ENCODE measurements at places on chromosomes 3 and 15.

DNA sequence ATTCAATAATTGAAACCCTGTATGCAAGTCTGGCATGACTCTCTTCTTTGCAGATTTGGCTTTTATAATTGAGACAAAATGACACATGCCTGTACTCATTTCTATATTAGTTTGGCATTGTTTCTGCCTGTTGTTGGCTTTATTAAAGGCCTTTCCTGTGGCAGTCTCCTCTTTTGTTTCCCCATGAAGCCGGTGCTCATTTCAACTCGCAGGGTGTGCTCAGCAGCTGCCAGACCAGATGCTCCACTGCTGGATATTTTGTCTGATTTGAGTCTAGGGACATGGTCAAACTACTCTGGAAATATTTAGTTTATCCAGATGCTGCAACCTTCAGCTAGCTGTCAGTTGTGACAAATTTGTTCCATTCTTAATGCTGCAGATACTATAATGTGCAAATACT is 445.3 kb downstream of the NAALADL2 start:
- no peak for DNase-seq

DNA sequence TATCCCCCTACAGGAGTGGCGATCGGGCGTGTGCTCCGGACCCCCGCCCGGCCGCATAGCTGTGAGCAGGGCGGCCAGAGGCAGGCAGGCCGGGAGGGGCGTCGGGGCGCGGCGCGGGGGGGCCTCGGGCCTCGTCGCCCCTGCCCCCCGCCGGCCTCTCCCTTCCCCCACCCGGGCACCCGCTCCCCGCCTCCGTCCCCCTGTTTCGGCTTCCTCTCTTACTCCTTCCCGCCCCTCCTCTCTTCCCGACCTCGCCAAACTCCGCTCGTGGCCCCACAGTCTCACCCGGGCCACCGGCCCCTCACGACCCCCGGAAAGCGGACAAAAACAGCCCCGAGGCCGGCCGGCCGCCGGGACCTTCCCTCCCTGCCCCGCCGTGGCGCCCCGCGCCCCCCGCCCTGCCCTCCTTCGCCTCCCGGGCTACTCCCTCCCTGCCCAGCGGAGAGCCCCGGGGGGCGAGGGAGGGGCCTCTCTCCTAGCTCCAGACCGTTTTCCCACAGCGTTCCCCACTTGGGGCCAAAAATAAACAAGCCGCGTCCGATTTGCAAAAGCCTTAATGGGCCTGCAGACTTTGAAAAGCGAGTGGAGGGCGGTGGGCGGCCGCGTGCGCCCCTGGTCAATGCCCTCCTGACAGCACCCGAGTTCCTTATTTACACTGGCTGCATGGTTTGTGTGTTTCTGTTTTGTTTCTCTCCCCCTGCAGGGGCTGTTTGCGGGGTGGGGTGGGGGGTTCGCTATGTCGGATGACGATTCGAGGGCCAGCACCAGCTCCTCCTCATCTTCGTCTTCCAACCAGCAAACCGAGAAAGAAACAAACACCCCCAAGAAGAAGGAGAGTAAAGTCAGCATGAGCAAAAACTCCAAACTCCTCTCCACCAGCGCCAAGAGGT is 1.0 kb downstream of the UBE2E1 start:
- DNase-seq, result peak; percentile 52

DNA sequence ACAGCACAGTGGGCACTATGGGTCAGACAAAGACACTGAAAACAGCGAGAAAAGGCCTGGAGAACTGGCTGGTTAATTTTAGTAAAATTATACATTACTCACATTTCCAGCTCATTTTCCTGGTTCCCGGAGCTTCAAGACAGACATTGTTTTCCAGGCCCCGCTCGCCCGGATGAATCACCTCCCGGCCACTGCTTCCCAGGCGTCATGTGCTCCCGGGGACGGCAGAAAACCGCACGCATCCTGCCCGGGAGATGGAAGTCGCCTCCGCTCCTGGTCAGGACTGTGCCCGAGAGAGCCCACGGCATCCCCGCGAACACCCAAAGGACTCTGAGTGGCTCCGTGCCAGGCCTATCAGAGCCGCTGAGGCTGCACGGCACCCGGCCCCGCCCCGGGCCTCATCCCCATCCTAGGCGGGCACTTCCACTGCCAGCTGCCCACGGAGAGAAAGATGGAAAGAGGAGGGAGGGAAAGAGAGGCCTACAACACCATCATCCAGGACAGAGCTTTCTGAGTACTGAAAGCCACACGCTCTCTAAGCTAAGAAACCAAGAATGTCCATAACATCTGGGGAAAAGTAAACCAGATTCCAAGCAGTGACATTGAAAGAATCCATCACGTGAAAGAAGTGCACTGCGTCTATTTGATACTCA is 75.1 kb downstream of the VGLL4 start:
- no peak for DNase-seq

GRCh38 chr3:111831840-111832239 is 27.2 kb upstream of the PHLDB2 start:
- DNase-seq, result no peak

GRCh38 chr3:115042351-115042750 is 104.7 kb downstream of the ZBTB20 start:
- no peak for DNase-seq

GRCh38 chr3:37673401-37673800 is 188.3 kb upstream of the CTDSPL start:
- no peak for DNase-seq

DNA sequence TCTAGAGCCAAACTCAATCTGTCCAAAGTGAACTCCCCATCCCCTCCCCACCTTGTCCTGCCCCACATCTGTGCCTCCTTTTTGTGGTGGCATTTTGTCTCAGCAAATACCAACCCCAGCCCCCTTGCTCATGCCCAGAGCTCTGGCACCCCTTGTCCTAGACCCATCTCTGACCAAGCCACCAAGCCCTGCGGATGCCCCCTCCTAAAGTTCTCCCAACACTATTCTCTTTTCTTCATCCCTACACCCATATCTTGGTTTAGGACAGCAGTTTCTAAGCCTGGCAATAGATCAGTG is 17.7 kb downstream of the ACAA1 start:
- DNase-seq, result no peak

DNA sequence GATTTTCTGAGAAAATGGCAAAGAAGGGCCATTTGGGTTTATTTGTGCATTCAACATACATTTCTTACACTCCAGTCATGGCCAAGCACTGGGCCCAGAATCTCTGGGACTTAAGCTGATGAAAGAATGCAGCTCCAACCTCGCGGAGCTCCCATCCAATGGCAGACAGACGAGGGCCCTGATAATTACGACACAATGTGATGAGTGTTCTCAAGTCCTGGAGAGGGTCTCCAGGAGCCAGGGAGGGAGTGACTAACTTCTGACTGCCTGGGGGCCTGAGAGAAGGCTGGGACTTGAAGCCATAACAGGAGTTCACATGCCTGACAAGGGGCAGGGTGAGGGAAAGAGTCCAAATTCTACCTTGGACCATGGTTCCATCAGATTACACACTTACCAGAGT is 42.6 kb upstream of the BNC1 start:
- DNase-seq, result no peak

- no peak for DNase-seq
Observed at GRCh38 chr3:175386630-175387029, 527.5 kb downstream of the NAALADL2 start.

DNA sequence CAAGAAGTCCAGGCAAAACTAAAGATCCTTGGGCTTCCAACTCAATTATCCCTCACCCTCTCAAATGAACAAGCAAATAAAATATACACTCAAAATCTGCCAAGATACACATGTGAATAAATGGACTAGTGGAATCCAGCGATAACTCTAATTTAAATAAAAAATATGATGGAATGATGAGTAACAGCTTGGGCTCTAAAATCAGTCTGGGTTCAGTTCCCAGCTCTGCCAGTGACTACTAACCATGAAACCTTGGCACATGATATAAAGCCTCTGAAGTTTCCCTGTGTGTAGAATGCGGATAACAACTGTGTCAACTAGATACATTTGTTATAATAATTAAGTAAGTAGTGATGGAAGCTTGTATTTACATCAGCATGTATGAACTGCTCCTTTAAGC is 81.3 kb downstream of the CADPS start:
- no peak for DNase-seq

DNA sequence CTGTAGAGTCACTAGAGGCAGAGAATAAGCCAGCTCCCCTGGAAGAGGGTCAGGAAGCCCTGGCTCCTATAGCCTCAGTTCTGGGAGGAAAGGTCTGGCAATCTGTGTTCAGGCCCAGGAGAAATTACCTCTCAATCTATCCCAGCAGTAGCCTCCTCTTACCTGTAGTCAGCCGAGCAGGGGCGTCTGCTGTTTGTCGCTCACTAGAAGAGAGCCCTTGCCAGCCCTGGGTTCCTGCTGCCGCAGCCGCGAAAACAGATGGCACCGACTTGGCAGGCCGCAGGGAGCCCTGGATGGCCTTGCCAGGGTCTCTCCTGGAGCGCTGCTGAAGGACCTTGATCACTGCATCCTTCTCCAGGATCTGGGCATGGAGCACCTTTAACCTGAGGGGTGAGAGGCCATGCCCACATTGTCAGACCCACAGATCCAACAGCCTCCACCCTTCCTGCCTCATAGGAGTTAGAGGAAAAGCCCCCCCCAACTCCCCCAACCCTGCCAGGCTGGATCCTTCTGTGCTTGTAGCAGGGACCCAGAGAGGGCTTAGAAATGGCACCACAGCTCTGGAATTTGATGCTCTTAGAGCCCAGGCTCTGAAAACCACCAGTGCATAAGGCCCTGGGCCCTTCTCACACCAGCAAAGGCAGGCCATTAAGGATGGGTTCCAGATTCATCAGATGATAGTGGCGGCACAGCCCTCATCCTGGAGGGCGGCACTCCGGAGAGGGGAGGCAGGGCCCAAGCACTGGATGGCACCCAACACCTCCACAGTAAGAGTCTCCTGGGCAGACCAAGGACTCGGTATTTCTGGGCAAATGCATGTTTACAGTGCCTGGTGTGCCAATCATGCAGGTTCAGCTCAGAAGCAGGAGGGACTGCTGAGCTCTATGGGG is 14.9 kb downstream of the AMOTL2 start:
- no peak for DNase-seq

DNA sequence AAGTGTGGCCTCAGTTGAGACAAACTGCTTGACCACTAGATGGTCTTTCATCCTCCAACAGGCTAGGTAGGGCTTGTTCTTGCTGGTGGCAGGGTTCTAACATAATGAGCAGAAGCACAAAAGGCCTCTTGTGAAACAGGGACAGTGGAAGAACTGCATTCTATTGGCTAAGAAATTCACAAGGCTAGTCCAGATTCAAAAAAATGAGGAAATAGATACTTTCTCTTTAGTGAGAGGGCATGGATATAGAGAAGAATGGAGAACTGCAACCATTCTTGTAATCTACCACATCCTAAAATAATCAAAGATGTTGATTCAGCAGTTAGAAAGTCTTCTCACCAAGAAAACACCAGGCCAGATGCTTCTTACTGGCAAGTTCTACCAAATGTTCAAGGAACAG is 143.7 kb upstream of the LRIG1 start:
- DNase-seq, result no peak

DNA sequence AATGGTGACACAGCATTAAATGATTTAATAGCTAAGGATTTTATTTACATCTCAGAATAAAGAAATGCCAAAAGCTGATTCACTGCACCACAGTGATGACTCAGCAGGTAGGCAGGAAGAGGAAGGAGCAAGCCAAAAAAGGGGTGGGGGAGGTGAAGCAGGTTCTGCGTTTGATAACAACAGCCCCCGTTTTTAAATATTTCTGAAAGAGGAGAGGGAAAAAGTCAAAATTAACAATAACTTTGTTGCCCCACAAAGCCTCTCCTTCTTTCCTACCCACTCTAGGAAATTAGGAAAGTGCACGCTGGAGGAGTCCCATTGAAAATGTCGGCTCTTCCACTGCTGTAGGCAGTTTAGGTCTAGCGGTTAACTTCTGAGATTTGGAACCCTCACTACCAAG is 9.9 kb upstream of the CCDC54 start:
- DNase-seq, result no peak

GRCh38 chr3:122912772-122913538 is 114.6 kb downstream of the SEMA5B start:
- DNase-seq, result no peak

- DNase-seq, result no peak
Observed at GRCh38 chr3:197508461-197508860, 47.3 kb downstream of the BDH1 start.

- no peak for DNase-seq
Observed at GRCh38 chr3:150419076-150419868, 11.2 kb downstream of the TSC22D2 start.

DNA sequence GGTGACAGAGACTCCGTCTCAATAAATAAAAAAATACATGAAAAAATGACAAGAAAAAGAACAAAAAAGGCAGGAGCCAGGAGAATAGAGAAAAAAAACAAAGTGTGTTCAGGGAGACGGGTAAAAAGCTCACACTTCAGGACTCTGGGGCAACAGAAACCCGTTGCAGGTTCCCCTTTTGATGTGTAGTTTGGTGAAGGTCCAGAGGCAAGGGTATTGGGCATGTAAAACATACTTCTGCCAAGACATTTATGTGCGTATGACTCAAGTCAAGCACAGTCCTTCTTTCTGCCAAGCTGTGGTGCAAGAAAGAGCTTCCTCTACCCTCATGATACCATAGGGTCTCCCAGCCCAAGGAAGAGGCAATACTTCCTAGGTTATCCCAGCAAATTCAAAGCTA is 33.4 kb upstream of the STRIT1 start:
- DNase-seq, result no peak

DNA sequence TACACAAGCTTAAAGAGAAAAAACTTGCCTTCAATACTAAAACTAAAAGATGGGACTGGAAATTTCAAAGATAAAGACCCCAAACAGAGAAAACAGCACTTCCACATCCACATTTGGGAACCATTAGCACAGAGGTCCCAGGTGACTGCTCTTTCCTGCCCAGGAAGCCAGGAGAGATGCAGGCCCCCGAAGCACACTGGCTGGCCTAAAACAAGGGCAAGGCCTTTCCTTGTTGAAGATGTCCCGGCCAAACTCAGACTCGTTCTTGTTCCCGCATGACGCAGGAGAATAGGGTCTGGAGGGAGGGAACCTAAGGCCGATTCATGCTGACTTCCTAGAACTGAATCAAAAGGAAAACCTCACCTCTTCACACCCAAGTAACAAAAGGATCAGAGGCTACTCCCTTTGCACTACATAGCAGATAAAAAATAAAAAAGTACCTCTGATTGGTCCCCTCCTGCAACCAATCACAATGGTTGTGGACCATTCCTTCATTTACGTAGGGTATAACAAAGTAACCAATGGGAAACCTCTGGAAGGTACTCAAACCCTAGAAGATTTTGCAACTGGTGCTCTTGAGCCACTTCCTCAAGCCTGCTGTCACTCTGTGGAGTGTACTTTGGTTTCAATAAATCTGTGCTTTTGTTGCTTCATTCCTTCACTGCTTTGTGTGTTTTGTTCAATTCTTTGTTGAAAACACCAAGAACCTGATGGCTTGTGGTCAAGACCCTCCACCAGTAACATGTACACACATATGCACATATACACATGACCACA is 48.7 kb downstream of the EFCAB12 start:
- DNase-seq, result no peak

GRCh38 chr3:76685858-76686257 is 354.0 kb upstream of the ROBO2 start:
- DNase-seq, result no peak

DNA sequence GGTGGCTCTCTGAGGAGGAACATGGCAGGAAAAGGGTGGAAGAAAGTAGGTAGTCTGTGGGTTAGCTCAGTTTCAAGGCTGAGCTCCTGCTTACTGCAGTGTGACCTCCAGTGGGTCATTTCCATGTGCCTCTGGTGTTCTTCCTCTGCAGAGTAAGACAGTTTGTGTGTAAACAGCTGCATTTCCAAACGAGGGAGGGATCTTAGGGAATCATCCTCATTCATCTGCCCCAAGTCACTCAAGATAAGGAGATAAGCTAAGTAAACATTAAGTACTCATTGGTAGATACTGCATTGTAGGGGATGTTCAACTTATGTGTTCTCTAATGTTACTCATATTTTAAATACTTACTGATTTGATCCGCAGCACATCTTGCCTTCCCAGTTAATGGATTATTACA is 83.6 kb downstream of the CLSTN2 start:
- DNase-seq, result no peak
